Renal pelvis (tissue), 12 donors: ENCODE measurements at places on chromosomes 4 and X.

DNA sequence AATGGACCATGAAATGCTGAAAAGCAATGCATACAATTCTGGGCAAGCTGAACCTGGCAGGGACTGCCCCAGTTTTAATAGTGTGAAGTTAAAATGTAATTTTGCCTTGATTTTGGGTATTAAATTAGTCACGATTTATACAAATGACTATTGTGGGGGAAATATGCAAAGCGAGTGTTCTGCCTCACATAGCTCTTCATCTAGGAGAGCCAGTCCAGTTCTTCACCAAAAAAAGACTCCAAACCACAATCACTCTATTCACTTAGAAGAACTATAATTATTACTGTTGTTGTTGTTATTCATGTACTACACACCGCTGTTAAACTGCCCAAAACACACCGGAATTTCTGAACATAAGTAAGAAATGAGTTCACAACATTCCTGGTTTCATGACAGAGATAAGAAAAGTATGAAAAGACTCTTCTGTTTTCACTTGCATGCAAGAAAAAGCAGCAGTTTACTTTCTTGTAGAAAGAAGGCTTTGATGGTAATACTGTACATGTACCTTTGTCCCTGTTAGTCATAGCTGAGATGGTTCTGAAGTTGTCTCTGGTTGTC lies 101.9 kb downstream of the QRFPR start:
- no peak for DNase-seq

DNA sequence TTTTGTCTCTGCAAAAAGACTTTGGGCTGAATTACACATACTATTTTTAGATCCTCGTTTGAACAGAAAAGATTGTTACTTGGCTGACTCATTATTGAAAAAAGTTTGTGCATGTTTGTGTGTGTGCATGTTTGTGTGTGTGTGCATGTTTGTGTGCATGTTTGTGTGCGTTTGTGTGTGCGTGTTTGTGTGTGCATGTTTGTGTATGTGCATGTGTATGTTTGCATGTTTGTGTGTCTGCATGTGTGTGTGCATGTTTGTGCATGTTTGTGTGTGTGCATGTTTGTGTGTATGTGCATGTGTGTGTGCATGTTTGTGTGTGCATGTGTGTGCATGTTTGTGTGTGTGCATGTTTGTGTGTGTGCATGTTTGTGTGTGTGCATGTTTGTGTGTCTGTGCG lies 201.1 kb upstream of the FAT1 start:
- no peak for DNase-seq

DNA sequence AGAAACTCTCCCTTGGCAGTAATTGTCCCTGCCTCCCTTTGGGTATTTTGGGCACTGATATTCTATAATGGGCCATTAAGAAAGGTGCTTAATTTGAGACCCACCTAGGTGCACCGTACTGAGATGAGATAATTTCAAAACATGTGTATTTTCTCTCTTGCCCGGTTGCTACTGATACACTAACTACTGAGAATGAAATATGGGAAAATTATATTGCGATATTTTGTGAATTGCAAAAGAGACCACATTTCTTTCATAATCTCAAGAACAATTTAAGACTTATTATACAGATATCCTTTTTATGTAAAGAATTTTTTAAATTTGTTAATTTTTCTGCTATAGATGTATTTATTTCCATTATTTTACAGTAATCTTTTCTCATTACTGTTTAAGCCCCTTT lies 284.9 kb downstream of the ADGRL3 start:
- no peak for DNase-seq

GRCh38 chr4:153573221-153573620 lies 107.1 kb downstream of the TMEM131L start:
- no peak for DNase-seq

DNA sequence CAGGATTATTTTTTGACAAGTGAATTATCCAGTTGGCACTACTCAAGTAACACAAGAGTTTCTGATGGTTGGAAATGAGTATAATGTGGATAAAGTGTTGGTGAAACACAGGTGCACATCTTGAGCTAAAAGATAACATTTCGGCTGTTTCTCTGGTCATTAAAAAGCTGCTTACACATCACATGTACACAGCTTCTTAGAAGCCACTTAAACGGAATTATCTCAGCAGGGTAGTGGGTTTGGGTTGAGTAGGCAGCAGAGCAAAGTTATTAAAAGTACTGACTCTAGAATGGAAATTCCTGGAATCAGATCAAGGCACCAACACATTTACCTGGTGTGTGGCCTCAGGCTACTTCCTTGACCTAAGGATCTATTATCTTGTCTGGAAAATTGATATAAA lies 55.4 kb upstream of the RASSF6 start:
- DNase-seq = no peak

DNA sequence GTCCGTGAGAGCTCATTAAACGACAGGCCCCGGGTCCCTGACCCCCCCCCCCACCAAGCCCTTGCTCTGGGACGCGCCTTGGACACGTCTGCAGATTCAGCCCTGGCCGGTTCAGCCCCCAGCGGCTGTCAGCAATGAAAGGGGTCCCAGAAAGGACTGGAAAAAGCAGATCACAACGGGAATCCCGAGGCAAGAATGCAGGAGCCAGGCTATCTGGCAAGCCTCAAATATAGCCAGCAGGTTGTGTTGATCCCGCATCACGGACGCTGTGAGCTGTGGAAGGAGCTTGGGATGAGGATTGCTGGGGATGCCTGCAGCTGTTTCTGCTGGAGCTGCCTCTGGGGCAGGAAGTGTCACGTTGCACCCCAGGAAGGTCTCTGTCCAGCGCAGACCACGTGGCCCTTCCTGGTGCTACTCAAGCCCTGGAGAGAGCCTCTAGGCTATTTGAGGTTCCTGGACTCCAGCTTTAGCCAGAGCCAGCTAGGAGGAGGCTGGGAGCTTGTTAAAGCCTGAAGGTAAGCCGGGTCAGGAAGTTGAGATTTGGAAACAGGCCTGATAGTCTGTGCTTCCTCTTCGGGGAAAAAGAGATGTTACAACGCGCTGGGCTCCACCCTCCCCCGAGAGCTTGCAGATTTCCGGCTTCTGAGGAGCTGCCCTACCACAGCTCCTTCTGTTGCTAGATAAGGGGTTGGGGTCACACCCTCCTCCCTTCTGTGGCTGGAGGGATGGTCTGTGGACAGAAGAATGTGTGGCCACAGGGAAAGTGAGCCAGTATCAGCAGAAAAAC lies 19.3 kb upstream of the CSF2RA start:
- DNase-seq = no peak

- no peak for DNase-seq
These were observed 508.5 kb upstream of the SLIT2 start for GRCh38 chr4:19743115-19743638.

DNA sequence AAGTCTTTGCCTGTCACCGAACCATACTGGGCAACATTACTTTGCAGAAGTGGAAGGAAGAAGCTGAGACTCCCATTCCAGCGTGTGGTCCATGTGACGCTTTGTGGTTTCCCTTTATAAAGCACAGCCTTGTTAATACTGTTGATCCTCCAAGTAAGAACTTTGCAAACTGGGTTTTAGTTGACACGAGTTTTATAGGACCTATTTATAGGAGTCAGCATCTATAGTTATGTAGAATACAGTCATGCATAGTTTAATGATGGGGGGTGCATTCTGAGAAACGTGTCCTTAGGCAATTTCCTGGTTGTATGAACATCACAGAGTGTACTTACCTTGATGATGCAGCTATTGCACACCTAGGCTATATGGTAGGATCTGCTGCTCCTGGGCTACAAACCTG lies 1879.4 kb upstream of the TENM3 start:
- DNase-seq = no peak

DNA sequence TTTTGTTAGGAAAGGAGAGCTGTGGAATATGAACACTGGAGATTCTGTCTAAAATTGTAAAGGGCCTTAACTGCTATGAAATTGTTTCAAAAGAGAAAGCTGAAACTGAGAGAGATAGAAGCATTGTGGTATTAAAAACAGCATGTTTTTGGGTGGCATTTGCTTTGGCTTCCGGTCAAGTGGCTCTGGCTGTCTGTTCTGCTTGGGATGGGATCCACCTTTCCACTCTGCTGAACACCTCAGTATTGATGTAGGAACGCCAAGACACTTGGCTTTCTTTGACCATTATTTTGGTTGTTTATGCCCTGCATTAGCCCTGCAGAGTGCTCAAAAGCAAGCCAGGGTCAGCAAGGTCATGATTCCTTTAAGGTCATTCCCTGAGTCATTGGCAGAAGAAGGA lies 199.7 kb downstream of the SLC4A4 start:
- DNase-seq = no peak

GRCh38 chr4:27055221-27055760 lies 194.7 kb downstream of the STIM2 start:
- no peak for DNase-seq

- no peak for DNase-seq
These were observed 78.1 kb downstream of the EVC start for GRCh38 chr4:5789141-5789540.

DNA sequence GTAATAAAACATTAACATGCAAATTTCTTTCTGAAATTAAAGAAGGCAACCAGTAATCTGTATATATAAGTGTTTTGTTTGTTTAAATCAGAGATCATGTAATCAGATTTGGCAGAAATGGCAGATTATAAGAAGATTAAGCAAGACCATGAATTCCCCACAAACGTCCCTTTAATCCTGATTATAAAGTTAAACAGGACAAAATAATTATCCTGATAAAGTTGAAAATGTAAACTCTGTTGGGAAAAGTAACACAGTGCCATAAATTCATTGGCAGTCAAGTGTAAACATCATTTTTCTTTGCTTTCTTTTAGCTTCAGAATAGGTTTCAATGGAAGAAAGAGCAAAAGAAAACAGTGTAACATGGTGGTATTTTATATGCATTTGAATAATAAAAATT lies 256.3 kb downstream of the KCNIP4 start:
- no peak for DNase-seq

- peak; percentile 23 for DNase-seq
These were observed 128.5 kb downstream of the LARP7 start for GRCh38 chr4:112765317-112765974.

DNA sequence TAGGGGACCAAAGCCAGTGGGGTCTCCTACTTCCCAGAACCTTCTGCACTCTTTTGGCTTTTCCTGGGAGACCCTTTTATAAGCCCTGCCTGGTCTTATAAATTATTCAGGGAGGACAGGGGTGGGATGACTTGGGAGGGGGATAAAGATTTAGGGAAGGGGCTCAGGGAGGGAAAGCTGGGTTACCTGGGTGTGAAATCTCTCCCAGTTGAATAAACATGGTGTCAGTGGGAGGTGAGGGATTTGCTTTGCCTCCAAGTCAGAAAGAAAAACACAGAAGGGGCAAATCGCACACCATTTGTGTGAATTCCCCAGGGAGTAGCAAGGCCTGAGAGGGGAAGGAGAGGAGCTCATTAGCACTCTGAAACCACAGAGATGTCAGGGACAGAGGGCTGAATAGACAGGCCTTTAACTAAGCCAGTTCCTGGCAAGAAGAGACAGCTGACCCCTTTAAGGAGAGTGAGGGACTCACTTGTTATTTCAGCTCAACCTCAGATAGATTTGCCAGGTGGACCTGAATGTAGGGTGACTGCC lies at the start of gene RIPPLY1:
Gene RIPPLY1, minus strand, starts transcription at position 51 of the 534 bp plus-strand sequence. CDS start 54 bp downstream, outside the sequence.
- DNase-seq = no peak

DNA sequence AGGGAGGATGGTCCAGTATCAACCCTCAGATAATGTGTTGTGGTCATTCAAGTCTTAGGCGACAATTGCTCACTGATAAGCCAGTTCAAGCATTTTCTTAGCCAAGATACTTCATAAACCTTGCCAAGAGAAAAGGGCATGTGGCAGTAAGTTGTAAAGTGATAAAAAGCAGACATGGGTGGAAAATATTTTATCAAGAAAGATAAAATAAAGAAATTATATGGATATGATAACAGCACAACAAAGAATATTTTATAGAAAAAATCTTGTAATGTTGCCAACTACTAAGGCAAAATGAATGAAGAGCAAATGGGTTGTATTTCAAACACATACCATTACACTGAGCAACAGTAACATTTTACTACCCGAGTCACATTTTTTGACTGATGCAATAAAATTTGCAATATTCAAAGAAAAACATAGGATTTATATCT lies 217.4 kb upstream of the PITX2 start:
- no peak for DNase-seq

- DNase-seq = no peak
These were observed 25.2 kb downstream of the NYX start for GRCh38 chrX:41472231-41472815.

- no peak for DNase-seq
These were observed 104.1 kb downstream of the CPEB2 start for GRCh38 chr4:15106399-15106798.

GRCh38 chr4:71322425-71322824 lies 16.4 kb upstream of the SLC4A4 start:
- DNase-seq = no peak

GRCh38 chr4:70705183-70706043 lies 16.4 kb upstream of the RUFY3 start:
- DNase-seq = no peak

DNA sequence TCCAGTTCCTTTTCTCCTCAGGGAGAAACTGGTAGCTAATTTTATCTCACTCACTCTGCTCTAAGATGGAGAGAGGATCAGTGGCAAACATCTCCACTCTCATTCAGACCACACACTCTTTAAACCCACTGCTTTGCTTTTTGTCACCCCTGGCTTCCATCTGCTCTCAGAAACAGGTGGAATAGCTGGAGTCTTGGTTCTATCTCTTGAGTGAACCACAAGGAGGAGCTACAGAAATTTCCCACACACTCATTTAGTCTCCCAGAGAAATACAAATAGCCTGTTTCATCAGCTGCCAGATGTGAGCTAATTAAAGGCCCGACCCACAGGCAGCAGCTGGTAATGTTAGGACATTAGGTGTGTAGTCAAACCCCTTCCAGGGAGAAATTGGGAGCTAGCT lies 96.6 kb downstream of the STPG2 start:
- DNase-seq = no peak

GRCh38 chr4:15145709-15146108 lies 143.4 kb downstream of the CPEB2 start:
- DNase-seq = no peak

DNA sequence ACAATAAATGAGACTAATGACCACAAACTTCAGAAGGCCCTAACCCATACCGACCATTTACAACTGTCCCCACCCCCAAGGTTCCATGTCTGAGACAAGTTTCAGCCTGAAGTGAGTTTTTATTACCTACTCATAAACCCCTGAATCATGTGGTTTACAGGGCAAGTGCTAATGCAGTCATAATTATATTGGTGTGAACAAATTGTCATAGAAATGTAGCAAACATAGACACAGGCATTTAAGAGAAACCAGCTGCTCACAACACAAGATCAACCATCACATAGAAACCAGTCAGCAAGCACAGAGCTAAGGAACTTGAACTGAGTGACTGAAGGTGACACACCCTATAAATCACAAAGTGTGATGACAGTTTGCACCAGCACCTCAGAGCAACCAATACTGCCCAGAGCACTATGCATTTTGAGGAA lies 173.8 kb upstream of the MID1 start:
- DNase-seq = peak; percentile 40

DNA sequence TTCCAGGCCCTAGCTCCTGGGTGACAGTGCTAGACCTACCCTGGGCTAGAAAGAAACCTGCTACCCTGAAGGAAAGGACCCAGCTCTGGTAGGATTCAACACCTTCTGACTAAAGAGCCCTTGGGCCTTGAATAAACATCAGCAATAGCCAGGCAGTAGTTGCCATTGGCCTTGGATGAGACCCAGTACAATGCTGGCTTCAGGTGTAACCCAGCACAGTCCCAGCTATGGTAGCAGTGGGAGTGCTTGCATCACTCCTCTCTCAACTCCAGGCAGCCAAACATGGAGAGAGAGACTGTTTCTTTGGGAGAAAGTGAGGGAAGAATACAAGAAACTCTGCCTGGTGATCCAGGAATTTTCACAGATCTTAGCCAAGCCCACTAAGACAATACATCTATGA lies 73.5 kb upstream of the CXorf66 start:
- DNase-seq = no peak

- DNase-seq = no peak
These were observed 94.9 kb downstream of the CNKSR2 start for GRCh38 chrX:21469071-21469470.

GRCh38 chr4:55469979-55470378 lies 74.2 kb downstream of the TMEM165 start:
- DNase-seq = no peak
